Adrenal gland (tissue), 19 donors: ENCODE measurements at places on chromosomes 7 and 10. TPM values are rescaled to one million over a fixed set of nuclear protein-coding genes. Genes with fewer than 3 reads are reported as not detected.

Gene SLC29A3
- polyA plus RNA-seq = 2.2 TPM

Gene HPSE2
- 0.10 TPM for polyA plus RNA-seq

Gene SPDYE1
- not detected for polyA plus RNA-seq

Gene GHRHR
- polyA plus RNA-seq = 0.68 TPM

Gene NPFFR1
- 0.02 TPM for polyA plus RNA-seq
